ENCODE measurements at places on chromosomes 4 and X.

GRCh38 chr4:148089624-148090023 is 352.6 kb downstream of the NR3C2 start:
- no peak for DNase-seq

GRCh38 chr4:140044337-140044902 is 109.6 kb downstream of the MAML3 start:
- DNase-seq, result no peak

GRCh38 chr4:73847526-73848182 is 5.4 kb upstream of the PF4V1 start:
- DNase-seq, result no peak

- no peak for DNase-seq
These were observed 43.8 kb downstream of the WWC2 start for GRCh38 chr4:183142571-183143550.

- DNase-seq, result no peak
These were observed 68.5 kb downstream of the SPINK2 start for GRCh38 chr4:56752985-56753384.

DNA sequence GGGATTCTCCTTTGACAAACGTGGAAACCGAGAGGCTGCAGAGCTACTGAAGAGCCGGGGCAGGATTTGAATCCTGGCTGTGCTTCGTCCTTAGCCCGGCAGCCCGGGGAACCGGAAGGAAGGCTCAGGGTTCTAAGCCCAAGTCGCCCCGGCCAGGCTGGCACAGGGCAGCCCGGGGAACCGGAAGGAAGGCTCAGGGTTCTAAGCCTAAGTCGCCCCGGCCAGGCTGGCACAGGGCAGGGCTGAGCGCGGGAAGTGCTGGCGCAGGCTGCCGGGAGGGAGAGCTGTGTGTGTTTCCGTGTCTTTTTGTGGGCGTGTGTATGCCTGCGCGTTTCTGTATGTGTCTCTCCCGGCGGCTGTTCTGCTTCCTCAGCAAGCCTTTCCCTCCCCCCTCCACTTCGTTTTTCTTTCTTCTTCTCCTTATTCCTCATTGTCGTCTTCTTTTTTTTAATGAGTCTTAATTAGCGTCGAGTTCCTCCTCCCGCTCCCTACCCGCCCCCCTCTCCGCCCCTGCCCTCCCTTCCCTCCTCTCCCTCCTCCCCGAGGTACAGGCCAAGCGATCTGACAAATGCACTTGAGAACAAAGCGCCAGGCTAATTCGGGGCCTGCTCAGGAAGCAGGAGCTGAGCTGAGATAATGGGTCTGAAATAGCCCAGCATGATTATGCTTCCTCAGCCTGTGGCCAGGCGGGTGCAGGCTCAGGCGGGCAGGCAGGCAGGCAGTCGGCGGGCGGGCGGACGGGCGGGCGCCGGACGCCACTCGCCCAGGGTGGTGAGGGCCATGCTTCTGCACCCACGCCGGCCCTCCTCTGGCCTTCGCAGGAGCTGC is 65.9 kb downstream of the EFNB1 start:
- peak; percentile 2 for DNase-seq
